Bronchus fibroblast of lung (primary cell): ENCODE measurements at places on chromosomes 1 and 21. TPM values are rescaled to one million over a fixed set of nuclear protein-coding genes. Genes with fewer than 3 reads are reported as not detected.

Gene KIAA0040
- total RNA-seq = under 0.01 and 0.15 TPM in 2 replicates

Gene CFHR2
- total RNA-seq = not detected in 2 replicates

Gene SEMA6C
- total RNA-seq = 2.0 and 2.1 TPM in 2 replicates

Gene OR10J1
- not detected in 2 replicates for total RNA-seq

Gene CD84
- not detected in 2 replicates for total RNA-seq

Gene LINGO4
- total RNA-seq = not detected in 2 replicates

Gene C1orf87
- under 0.01 TPM in 1 of 2 replicates, not detected in the other for total RNA-seq

Gene OBSCN
- total RNA-seq = 2.1 and 2.4 TPM in 2 replicates

Gene RHCE
- 0.15 and 0.50 TPM in 2 replicates for total RNA-seq

Gene IGSF3
- total RNA-seq = 0.34 and 0.45 TPM in 2 replicates

Gene FGR
- total RNA-seq = under 0.01 TPM in 1 of 2 replicates, not detected in the other

Gene CD53
- not detected in 2 replicates for total RNA-seq

Gene PADI6
- not detected in 2 replicates for total RNA-seq

Gene STPG1
- 6.7 and 8.2 TPM in 2 replicates for total RNA-seq

Gene HSPB7
- 0.84 and 0.89 TPM in 2 replicates for total RNA-seq

Gene DNASE2B
- total RNA-seq = 0.15 and 0.17 TPM in 2 replicates

Gene PLA2G2C
- not detected in 2 replicates for total RNA-seq

Gene OR2G6
- not detected in 2 replicates for total RNA-seq

Gene RIPPLY3
- not detected in 2 replicates for total RNA-seq

Gene MTMR11
- 8.7 and 9.5 TPM in 2 replicates for total RNA-seq

Gene ERICH3
- total RNA-seq = not detected in 2 replicates

Gene ALPL
- total RNA-seq = 7.2 and 7.4 TPM in 2 replicates

Gene SH3BGRL3
- total RNA-seq = 227 and 265 TPM in 2 replicates

Gene MDM4
- total RNA-seq = 5.9 and 8.4 TPM in 2 replicates

Gene FMN2
- 0.17 and 1.5 TPM in 2 replicates for total RNA-seq

Gene MTARC1
- total RNA-seq = 1.7 and 1.9 TPM in 2 replicates

Gene BSND
- not detected in 2 replicates for total RNA-seq

Gene RORC
- 0.15 TPM in 1 of 2 replicates, not detected in the other for total RNA-seq

Gene PLEKHG5
- 8.3 and 10.6 TPM in 2 replicates for total RNA-seq

Gene NEGR1
- 2.1 and 2.5 TPM in 2 replicates for total RNA-seq

Gene LCE4A
- total RNA-seq = not detected in 2 replicates

Gene CELA3B
- total RNA-seq = not detected in 2 replicates

Gene LCE3E
- total RNA-seq = not detected in 2 replicates

Gene FAM110D
- not detected in 2 replicates for total RNA-seq

Gene MRPS6
- total RNA-seq = 22.4 and 24.0 TPM in 2 replicates

Gene OR2T35
- total RNA-seq = not detected in 2 replicates

Gene HENMT1
- 2.7 and 3.4 TPM in 2 replicates for total RNA-seq

Gene EFNA3
- 0.67 and 1.2 TPM in 2 replicates for total RNA-seq

Gene SGIP1
- 4.9 and 6.7 TPM in 2 replicates for total RNA-seq

Gene U2AF1
- total RNA-seq = 19.2 and 19.3 TPM in 2 replicates

Gene KCNE1
- total RNA-seq = 0.45 TPM in 1 of 2 replicates, not detected in the other

Gene CCDC18
- total RNA-seq = 6.7 and 15.3 TPM in 2 replicates

Gene ESRRG
- total RNA-seq = under 0.01 and 0.30 TPM in 2 replicates
